ENCODE measurements at places on chromosomes 5 and 9.
A peak's percentile ranks its signal among the peaks of the same experiment; 100 is the strongest.

GRCh38 chr5:108730617-108731340, 16.9 kb upstream of the FER start:
- DNase-seq = no peak

DNA sequence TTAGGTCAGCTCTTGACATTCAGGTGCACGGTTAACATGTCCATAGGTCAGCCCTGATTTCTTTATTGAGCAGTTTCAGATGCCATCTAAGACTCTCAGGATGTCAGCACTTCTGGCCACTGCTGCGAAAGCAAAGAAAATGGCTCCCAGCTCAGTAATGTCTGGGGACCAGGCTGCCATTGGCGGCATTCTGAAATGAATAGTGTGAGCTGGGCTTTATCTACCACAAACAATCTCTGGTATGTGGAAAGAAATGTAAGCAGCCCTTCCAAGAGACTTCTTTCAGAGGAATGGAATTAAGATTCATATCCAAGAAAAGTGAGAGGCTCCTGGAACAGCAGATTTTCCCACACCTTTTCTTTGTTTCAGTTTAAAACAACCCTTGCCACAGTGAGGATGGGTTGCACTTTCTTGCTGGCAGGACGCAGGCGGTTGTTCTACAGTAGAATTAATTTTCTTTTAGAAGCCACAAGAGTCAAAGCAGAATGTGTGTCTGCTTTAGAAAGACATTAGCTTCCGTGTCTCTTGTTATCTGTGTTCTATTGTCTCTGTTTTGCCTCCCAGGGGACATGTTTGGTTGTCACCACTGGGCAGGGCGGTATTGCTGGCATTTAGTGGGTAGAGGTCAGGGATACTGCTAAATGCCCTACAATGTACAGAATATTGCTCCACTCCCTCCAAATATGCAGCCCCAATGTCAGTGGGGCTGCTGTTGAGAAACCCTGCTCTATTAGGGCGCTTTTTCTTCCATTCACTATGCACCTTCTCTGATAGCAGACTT, 149.9 kb upstream of the ANKH start:
- no peak for DNase-seq

DNA sequence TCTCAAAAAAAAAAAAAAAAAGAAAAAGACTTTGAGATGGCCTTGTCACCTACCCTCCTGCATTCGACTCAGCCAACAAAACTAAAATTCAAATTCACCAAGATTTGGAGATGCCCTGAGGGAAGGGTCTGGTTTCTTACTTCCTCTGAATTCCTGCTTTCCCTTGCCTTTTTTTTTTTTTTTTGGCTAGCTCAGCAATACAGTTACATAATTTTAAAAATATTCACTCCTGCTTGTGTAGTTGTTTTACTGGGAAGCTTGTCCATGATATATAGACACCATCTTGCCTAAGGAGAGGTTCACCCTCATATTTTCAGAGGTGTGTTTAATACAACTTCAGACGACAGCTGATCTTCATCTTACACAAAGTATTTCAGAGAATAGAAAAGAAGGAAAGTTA, 21.3 kb upstream of the SERINC5 start:
- no peak for DNase-seq

GRCh38 chr9:131478421-131478868, 24.3 kb upstream of the POMT1 start:
- peak; percentile 50 for DNase-seq

DNA sequence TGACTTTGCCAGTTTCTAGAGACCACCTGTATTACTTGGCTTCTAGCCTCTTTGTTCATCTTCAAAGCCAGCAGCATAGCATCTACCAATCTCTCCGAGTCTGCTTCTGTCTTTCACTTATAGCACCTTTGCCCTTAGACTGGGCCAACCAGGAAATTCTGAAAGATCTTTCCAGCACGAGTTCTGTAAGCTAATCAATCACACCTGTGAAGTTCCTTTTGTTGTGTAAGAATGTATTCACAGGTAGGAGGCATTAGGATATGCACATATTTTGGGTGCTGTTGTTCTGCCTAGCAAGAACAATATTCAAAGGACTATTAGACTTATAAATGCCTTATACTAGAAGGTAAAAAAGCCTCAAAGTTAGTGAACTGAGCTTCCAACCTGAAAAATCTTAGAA, 232.1 kb downstream of the CDH12 start:
- DNase-seq = no peak

DNA sequence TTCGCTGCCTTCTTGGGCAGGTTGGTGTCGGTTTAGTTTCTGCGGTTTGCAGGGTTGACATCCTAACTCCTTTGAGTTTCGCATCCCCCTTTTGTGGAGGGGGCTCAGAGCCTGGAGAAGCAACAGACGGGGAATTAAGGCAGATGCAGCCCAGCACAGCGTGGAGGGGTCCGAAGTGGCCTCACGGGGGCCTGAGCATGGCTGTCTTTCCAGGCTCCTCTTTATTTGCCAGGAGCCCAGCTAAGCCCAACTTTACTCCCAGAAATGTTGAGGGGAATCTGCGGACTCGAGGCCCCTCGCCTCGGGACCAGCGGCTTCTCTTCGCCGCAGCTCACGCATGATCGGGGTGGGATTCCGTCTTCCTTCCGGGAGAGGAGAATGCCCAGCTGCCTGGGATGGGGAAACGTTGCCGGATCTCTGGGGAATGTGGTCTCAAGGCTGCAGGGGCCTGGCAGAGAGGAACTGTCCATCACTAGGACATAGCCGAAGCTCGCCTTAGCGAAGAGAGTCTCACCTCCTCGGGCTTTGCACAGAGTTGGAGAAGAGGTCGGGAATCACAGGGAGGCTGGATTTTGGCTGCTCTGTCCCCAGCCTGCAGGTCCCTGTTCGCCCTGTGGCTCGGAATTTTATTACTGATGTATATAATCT, 1.3 kb downstream of the RAI14 start:
- no peak for DNase-seq

DNA sequence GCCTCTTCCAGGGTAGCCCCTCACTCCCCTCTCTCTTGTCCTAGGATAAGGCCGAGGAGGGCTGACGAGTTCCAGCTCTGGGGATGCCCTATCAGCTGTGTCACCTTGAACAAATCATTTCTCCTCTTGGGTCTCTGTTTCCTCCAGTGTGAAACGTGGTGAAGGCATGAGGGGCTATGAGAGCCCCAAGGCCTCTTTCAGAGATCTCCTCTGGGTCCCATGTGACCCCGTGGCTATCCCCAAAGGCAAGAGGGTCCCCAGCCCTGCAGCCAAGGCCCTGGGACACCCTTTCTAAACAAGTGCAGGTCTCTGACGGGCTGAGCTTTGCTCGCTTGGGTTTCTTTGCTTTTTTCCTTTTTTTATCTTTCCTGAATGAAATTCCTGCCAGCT, 25.5 kb upstream of the SPTLC1 start:
- no peak for DNase-seq

DNA sequence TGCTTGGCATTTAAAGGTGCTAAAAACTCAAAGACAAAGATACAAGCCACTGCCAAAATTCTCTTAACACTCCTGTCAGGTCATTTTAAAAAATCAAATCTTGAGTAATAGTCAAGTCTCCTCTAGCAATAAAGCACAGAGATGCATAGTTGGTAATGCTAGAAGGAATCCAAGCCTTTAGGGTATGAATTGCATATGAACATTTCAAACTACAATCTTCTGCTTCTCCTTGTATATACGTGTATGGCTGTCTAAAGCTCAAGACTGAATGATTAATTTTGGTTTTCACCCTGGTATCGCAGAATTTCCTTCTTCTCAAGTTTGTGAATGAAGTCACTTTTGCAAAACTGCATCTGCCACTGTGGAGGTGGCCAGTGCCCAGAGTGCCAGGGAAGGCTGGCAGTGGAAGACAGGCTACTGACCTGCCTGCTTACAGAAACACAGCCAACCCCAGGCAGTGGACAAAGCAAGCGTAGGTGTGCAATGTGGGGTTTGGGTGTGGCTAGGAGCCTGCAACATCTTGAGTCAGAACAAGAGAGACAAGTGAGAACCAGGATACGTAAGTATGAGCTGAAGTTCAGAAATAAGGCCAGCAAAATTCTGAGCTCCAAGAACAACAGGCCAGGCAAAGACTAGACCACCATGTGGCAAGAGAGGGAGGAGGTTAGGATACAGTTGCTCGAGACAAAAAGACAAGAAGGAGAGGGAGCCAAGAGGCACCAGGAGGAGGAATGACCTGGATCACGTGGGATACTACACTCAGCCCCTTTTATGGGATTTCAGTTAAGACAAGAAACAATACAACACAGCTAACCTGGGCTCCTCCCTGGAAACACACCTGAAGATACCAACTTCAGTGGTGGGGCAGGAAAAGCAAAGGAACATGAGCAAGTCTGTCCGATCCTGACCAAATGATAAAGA, 22.6 kb downstream of the MYO10 start:
- no peak for DNase-seq

- DNase-seq = no peak
These were observed 1.3 kb upstream of the KLHL9 start for GRCh38 chr9:21336457-21336856.

DNA sequence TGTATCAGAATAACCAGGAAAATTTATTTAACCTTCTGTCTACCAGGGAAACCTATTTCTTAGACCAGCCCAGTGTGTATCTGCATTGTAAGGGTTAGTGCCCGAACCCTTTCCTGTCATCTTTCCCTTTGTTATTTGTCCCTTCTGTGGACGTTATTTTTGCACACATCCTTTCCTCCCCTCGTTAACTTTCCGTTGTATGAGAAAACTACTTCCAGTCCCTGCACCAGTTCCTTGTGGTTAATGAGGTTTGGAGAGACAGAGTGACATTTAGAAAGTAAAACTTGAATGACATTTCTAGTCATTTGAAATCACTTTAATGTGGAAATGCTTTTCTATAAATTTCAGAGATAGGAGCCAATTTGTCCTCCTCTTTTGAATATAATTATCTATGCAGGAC, 4.3 kb upstream of the IFNB1 start:
- DNase-seq = no peak

DNA sequence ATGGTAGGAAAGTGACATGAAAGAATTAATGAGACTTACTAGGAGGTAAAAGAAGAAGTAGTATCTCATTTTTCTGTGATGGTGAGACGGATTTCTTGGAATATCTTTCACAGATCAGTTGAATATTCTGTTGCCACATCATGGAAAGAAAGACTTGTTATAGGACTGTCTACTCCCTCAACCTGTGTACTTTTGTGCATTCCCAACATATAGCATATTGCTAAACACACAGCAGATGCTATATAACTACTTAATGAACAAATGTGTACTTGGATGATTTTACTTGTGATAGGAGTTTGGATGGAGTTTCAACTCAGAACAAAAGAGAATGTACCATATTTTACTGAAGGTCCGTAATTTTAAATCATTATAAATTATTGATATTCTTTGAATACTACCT, 128.5 kb downstream of the LURAP1L start:
- no peak for DNase-seq

DNA sequence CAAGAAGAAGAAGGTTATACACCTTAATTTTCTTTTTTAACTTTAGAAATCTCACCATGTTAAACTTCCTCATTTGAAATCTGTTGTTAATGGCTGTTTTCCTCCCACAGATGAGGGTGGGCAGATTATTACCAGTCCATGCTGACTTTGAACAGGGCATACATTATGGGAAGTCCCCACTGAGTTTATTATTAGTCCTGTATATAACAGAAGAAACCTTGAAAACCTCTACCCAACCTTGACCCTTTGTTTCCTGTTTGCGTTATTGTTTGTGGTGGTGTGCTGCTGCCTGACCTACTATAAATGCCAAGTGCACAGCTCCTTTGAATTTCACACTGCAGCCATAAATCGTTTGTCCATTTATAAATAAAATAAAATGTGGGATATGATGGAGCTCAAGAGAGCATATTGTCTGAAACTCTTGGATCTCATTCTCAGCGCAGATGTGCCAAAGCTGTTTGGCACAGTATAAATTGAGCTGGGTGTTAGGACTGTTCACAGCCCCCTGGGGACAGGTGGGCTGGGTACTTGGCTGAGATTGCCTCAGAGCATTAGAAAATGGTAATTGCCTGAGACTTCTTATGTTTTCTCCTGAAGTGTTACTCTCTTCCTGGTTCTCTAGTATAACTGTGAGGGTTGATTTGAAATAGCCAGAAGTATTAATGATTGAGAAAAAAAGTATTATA, 139.6 kb downstream of the SPATA31D1 start:
- no peak for DNase-seq

- no peak for DNase-seq
These were observed 547.2 kb downstream of the LRRC70 start for GRCh38 chr5:63125862-63126261.

- DNase-seq = no peak
These were observed 10.8 kb downstream of the GFRA3 start for GRCh38 chr5:138263581-138263980.

- DNase-seq = no peak
These were observed at the start of gene MEIKIN for GRCh38 chr5:131945551-131946168. Gene MEIKIN, minus strand, starts transcription at chr5:131945663. Its CDS starts 158 bp downstream, at chr5:131945505.

- no peak for DNase-seq
These were observed 616 bp downstream of the RNF130 start for GRCh38 chr5:180070756-180071530.

GRCh38 chr5:133082128-133082527, 30.3 kb downstream of the HSPA4 start:
- DNase-seq = no peak

- DNase-seq = no peak
These were observed 30.0 kb upstream of the MAMDC2 start for GRCh38 chr9:70013598-70014196.

DNA sequence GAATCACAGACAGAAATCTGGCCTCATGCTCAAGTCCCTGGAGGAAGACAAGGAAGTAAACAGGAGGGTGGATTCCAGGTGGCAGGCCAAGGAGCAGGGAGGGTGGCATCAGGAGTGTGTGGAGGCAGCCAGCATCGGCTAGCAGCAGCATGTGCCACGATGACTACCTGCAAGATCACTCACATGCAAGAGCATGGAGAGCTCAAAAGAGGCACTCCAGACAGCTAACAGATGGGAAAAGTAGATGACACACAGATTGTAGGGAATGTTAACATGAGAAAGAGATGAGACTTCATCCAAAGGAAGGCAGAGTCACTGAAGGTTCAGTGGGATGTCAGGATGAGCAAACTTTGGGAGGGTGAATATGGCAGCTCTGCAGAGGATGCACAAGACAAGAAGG, 104.3 kb downstream of the SEMA5A start:
- no peak for DNase-seq

- no peak for DNase-seq
These were observed 57.9 kb upstream of the ORM1 start for GRCh38 chr9:114264806-114265550.

DNA sequence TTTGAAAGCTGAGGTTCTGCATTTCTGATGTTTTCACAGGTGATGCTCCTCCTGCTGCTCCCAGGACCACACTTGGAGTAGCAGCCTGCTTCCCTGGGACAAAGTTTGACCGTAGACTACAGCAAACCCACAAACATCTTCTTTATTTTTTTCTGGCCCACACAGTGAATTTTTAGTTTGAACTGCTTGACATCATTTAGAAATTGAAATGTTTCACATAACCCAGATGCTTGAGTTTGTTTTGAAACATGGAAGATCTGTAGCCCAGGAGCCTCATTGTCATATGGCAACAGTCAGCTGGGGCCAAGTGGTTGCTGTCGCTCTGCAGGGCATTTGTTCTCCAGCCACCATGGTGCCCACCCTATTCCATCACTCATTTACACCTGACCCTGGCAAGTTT, 8.4 kb downstream of the SH3TC2 start:
- DNase-seq = no peak

- no peak for DNase-seq
These were observed 48.5 kb upstream of the NAA35 start for GRCh38 chr9:85892401-85892800.

Data from stimulated activated CD4-positive, alpha-beta T cell treated with anti-CD3 and anti-CD28 coated beads, TNF-alpha, amount 100 ng/mL, for 1 hour (primary cell).